Eye (tissue), 1 donor: ENCODE measurements at places on chromosomes 6 and 20.

DNA sequence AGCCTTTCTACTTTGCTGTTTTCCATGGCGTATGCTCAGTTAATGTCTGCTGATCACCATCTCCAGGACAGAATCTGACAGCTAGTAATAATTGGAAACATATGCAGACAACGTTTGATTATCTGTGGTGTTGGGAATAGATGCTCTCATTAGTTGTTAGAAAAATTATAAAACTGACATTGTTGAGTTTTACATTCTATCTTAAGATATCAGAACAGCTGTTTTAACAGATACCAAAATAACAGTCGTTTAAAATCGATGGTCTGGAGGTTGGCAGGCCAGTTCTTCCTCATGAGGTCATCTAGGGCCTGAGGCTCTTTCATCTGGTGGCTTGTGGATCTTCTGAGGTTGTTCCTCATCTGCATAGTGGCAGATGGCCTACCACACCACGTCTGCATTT is 137.6 kb downstream of the AIG1 start:
- no peak for DNase-seq

DNA sequence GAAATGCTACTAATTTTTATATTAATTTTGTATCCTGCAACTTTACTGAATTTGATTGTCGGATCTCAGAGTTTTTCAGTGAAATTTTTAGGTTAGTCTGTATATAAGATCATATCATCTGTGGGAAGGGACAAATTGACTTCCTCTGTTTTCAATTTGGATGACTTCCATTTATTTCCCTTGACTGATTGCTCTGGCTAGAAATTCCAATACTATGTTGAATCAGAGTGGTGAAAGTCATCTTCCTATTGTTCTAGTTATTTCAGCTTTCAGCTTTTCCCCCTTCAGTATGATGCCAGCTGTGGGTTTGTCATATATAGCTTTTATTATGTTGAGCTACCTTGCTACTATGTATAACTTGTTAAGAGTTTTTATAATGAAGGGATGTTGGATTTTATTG is 771.2 kb downstream of the KIF16B start:
- DNase-seq = no peak

DNA sequence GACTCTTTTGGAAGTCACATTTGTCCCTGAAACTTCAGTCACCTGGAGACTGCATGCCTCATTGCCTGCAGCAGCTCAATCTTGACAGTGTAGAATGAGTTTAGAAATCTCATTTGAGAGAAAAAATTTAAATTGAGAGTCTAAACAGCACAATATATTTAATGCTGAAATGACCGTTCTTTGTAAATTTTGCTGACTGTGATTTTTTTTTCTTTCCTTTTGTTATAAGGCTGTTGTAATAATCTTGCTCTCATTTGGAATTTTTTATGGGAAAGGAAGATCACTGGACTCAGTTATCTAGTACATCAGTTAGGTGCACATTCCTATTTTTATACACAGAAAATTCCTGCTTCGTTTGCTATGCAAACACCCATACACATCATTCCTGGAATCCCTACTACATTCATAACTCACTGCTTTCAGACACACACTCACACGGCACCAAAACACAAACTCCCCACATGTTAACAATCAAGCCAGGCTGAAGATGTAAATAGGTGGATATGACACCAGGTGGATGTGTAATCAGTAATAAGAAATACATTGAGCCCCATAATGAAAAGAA is 43.8 kb downstream of the PTCHD4 start:
- DNase-seq = no peak

DNA sequence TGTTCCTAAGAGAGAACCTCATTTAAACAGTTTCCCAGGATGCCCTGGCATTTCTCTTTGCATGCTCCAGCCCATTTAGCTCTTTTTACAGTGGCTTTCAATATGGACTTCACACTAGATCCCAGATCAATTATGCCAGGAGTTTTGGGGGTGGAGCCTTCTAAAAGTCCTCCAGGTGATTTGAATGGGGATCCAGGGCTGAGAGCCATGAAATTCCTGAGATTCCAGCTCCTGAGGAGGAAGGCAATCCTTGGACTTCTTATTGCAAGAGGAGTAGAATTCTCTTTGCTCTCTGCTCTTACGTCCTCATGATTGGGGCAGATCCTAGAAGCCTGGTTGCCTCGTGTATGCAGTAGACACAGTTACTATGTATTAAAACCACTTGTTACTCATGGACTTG is 184.2 kb downstream of the DHX35 start:
- no peak for DNase-seq

- DNase-seq = no peak
Observed at GRCh38 chr20:61801857-61802442, 263.7 kb downstream of the TAF4 start.

GRCh38 chr20:1657556-1658334 is at the start of gene SIRPG:
SIRPG (minus strand) TSS chr20:1657779; CDS start chr20:1657714, 65 bp downstream.
- DNase-seq = no peak

- DNase-seq = peak; percentile 44
Observed at GRCh38 chr6:40715570-40716403, 128.6 kb upstream of the LRFN2 start.

DNA sequence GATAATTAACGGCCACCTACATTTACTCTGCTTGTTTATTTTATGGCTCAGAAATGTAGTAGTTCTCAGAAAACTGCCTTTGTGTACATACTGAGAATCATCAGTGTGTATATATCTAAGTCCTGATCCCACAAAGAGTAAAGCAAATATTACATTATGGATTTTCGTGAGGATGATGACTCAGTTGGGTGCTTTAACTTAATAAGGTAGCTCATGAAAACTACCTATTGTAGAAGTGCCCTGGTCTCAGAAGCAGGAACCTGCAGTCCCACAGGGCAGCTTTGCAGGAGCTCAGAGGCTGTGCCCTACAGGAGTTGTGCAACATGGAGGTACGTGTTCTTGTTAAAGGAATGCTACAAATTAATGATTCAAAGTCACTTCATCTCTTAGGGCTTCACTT is 108.2 kb downstream of the PLG start:
- DNase-seq = no peak

DNA sequence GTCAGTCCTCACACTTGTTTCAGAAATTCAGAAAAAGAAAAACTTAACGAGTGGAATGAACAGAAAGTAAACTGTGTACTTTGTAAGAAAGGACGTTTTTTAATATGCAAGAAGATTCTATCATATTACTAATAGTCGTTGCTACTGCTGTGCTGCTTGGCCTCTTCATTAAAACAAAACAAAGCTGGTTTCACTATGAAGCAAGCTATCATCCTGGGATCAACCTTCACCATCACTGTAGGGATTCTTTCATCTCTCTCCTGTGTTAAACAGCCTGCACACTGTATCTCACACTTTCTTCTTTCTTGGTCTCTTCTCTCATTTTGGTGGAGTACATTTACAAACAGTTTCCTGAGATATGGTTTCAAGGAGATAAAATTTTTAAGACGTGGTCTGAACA is 284.2 kb downstream of the BTBD9 start:
- DNase-seq = no peak

- DNase-seq = peak; percentile 79
Observed at GRCh38 chr20:37231947-37232630, 29.5 kb downstream of the GHRH start.

DNA sequence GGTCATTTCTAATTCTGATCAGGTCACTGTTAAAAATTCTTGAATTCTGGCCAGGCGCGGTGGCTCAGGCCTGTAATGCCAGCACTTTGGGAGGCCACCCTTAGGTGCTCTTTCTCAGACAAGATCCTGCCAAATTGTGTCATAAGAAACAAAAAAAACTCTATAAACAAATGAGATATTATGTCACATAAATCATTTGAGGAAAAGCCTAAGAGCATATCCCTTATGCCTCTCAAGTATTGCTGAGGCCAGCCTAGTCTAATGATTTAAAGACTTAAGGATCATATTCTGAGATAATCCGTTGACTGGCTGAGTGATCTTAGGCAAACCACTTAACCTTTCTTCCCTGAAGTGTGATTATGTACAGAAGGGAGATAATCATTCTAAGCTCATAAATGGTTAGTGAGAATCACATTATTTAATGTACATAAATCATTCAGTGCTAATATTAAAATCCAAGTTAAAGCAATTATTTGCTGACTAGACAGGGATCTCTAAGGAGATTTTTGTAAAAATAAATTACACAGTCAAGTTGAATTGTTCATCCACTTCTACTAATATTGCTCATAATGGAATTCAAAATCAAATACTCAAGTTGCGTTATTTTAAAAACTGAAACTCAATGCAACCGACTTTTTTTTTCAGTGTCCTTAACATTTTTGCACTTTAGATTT is 365.4 kb downstream of the PHF3 start:
- no peak for DNase-seq

DNA sequence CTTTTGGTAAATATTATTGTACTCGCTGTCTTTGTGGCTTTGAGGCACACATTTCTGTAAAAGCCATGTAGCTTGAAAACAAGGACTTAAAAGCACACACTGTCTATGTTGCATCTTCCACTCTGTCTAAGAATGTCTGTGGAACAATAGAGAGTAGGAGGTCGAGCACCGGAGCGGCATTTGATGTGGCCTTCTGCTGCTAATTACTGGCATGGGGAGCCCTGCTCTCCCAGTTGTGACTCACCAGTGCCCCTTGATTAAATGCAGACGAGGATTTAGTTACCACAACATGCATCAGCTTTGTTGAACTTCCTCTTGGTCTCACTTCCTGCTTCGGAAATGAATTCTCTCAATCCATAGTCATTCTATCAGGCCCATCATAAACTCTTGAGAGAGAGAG is 680.7 kb upstream of the SLC35B3 start:
- DNase-seq = peak; percentile 49

GRCh38 chr6:43299338-43300293 is 1.6 kb downstream of the SLC22A7 start:
- DNase-seq = no peak

GRCh38 chr6:42841844-42842584 is 37.4 kb upstream of the RPL7L1 start:
- DNase-seq = no peak

- DNase-seq = no peak
Observed at GRCh38 chr6:34852406-34853085, 35.3 kb downstream of the TAF11 start.

- no peak for DNase-seq
Observed at GRCh38 chr20:34045294-34045693, 51.6 kb downstream of the RALY start.

DNA sequence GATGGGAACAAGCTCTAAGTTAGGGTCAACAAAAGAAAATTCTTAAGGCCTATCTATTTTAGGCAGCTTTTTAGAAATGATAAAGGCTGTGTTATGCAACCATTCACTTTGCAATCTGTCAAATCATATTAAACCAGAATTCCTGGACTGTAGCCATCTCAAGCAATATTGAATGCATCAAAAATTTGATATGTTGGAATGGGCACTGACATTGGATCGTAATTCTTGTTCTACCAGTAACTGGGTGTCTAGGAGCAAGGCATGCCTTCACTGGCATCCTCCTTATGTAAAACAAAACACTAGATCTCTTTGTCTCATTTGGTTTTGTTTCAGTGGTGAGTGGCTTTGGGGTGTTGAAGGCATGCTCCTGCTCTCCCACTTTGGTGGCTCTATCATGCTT is 145.6 kb downstream of the JARID2 start:
- DNase-seq = no peak

- DNase-seq = no peak
Observed at GRCh38 chr6:162618448-162619002, 109.0 kb downstream of the PRKN start.

GRCh38 chr6:75090576-75090975 is 115.3 kb downstream of the COL12A1 start:
- no peak for DNase-seq

DNA sequence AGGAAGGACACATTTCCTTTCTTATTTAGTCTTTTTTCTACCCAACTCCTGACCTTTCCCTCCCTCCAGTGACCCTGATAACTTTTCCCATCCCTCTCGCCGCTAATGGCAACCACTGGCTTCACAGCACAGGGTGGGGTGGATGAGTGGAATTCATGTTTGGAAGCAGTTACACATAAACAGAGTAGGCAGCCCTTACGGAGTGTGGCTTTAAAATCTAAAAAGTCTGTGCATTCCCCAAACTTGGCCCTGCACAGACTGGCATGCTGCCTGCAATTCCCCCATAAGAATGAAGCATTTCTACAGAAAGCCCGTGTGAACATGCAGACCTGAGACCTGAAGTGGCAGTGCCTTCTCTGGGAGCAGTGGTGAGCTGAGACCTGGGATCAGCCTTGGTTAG is 275.9 kb upstream of the PRND start:
- peak; percentile 44 for DNase-seq

GRCh38 chr6:12418946-12419345 is 128.8 kb downstream of the EDN1 start:
- DNase-seq = no peak

DNA sequence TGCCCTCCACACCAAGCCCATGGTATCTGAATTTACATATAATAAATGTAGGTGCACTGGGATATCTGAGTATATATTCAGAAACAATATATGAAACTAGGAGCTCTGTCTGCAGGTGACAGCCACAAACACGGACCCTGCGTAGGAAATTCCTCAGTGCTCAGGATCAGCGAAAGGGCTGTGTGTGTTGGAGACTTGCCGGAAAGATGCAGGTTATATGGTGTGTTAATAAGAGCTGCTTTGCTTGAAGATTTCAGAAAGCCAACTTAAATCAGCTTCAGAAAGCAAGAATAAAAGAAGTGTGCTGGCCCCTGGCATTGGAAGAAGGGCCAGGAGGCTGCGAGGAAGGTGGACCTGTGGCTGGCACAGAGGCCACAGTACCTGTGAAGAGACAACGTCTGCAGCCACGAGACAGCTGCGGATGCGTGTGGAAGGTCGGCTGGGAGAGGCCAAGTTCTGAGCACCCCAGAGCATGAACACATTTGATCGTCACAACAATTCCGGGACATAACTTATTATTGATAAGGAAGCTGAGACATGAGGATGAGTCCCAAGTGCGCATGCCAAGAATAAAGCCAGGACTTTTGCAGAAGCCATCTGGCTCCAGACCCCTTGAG is 183.2 kb downstream of the DLL1 start:
- DNase-seq = no peak

DNA sequence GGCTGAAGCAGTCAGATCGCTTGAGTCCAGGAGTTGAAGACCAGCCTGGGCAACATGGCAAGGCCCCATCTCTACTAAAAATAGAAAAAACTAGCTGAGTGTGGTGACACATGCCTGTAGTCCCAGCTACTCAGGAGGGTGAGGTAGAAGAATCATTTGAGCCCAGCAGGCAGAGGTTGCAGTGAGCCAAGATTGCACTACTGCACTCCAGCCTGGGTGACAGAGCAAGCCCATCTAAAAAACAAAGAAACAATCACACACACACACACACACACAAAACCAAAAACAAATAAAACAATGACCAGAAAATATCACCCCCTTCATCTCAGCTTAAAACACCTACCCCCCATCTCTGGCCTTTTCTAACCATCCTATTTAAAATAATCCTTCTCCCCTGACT is 68.0 kb downstream of the BTBD9 start:
- no peak for DNase-seq

GRCh38 chr6:110852773-110853172 is 21.8 kb upstream of the AMD1 start:
- DNase-seq = no peak
